ENCODE measurements at places on chromosomes 12 and 14. TPM values are rescaled to one million over a fixed set of nuclear protein-coding genes. Genes with fewer than 3 reads are reported as not detected.

Gene ATF7IP
- total RNA-seq: 6.1 TPM

Gene DNAH10
- total RNA-seq: 0.13 TPM

Gene PLD4
- total RNA-seq: 0.05 TPM

Gene TROAP
- total RNA-seq: 78.5 TPM

Gene SVOP
- not detected for total RNA-seq

Gene MAP3K9
- total RNA-seq: 4.3 TPM

Gene C12orf60
- total RNA-seq: 1.7 TPM

Gene ANKS1B
- total RNA-seq: 0.45 TPM

Gene SLC4A8
- 1.7 TPM for total RNA-seq

Gene MMP14
- total RNA-seq: 0.55 TPM

Gene TMEM63C
- 2.2 TPM for total RNA-seq

Gene KLRB1
- not detected for total RNA-seq

Gene TMX1
- 39.6 TPM for total RNA-seq

Gene TMEM119
- total RNA-seq: not detected

Gene KRT80
- 66.0 TPM for total RNA-seq

Gene KRT73
- total RNA-seq: not detected

Gene CCNT1
- 13.4 TPM for total RNA-seq

Gene SLCO1C1
- not detected for total RNA-seq

Gene LHX5
- not detected for total RNA-seq

Gene GPD1
- 0.07 TPM for total RNA-seq

Gene TAOK3
- total RNA-seq: 8.9 TPM

Gene AMIGO2
- total RNA-seq: 106 TPM

Gene LRRC10
- not detected for total RNA-seq

Gene SLC6A15
- 4.1 TPM for total RNA-seq

Gene GALNT9
- total RNA-seq: 6.4 TPM

Gene CDK4
- 234 TPM for total RNA-seq

Gene VDR
- 3.2 TPM for total RNA-seq

Gene POLE2
- total RNA-seq: 14.5 TPM

Gene GYS2
- 0.05 TPM for total RNA-seq

Gene TAS2R13
- total RNA-seq: not detected

Gene IFNG
- total RNA-seq: not detected

Gene FAM90A1
- 0.10 TPM for total RNA-seq

Gene FGF6
- not detected for total RNA-seq

Gene SLC17A8
- total RNA-seq: not detected

Gene SLC25A47
- total RNA-seq: not detected

Gene GRIP1
- total RNA-seq: 2.0 TPM

Gene SLC7A7
- total RNA-seq: 16.5 TPM
